Inflammatory macrophage treated with lipopolysaccharide for 4 hours (primary cell): ENCODE measurements at places on chromosomes 1 and 21.

DNA sequence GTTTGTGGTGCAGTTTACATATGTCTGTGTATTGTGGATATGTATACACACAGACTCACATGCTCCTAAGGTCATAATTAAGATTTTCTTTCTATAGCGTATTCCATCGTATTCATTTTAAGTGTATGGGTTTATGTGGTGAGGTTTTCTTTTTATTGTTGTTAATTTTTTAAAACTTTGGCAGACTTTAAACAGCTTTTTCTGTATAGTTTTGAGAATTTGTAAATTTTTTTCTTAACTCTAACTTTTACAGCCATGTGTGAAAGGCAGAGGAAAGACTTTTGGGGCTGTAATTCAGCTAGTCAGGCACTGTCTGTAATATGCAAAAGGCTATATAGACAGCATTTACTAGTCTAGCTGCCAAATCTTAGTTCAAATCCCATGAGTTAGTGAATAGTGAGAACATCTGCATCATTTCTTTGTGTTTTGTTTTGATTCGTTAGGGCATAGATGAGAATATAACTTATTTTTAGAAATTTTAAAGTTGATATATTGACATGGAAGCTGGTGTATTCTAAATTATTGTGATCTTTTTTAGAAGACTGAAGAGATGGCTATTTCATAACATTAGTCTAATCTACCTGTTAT is 2.3 kb downstream of the MAGI3 start:
- no peak for DNase-seq

DNA sequence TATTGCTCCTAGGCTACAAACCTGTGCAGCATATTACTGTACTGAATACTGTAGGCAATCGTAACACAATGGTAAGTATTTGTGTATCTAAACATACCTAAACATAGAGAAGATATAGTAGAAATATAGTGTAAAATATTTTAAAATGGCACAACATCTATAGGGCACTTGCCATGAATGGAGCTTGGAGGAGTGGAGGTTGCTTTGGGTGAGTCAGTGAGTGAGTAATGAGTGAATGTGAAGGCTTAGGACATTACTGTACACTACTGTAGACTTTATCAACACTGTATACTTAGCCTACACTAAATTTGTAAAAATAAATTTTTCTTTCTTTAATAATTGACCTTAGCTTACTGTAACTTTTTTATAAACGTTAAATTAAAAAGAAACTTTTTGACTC is 7.9 kb downstream of the LEFTY2 start:
- DNase-seq, result no peak

GRCh38 chr1:32870615-32871363 is at the start of gene FNDC5:
FNDC5 (minus strand) TSS chr1:32870912.
- no peak for DNase-seq

DNA sequence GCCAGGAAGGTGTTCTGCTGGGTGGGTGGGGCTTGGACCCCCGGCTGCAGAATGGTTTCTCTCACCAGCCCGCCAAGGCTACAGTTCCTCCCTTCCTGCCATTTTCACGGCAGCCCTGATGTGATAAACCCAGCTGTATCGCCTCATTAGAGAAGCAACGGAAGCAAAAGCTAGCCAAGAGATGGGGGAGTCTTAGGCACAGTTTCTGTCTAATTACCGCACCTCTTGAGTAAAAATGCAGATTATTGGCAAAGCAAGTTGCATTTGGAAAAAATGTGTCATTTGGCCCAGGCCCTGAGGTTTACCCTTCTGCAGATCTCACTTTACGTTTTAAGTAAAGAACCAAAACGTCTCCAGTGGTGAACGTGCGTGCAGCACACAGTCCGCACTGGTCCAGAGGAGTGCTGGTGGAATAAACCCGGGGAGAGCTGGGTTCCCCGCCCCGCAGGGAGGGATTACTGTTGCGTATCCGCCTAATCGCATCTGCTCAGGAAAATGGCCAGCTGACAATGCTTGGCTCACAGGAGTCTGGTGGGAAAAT is 109.9 kb downstream of the GALNT2 start:
- no peak for DNase-seq

- DNase-seq, result peak; percentile 75
These were observed 28.8 kb upstream of the PPP2R5A start for GRCh38 chr1:212256369-212256768.

DNA sequence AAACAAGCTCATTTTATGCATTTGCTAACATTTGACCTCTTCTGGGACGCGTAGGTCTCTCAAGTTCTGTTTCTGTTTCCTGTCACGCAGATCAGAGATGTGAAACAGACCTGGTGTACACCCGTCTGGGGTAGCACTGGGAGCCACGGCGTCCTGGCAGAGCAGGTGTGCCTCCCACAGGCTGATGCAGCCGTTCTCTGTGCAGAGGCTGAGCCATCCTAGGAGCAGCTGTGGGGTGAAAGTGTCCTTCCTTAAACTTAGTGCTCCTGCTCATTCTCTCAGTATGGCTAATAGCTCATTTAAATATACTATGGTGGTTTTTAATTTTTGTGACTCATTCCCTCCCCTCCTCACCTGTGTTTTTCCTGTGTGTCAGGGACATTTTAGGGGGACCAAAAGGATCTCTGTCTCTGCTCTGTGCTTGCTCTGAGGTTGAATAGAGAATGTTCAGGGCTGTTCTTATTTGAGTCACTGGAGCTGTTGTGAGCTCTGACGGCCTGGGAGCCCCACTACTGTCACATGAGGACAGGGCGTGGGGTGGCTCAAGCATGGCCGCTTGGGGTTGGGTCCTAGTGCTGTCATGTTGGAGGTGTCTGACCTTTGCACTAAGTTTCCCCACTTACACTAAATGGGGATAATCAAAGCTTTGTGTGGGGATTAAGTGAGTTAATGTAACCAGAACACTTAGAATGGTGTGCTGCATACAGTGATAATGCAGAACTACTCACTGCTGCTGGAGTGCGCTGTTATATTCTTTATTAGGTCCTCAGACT is 43.0 kb downstream of the GALNT2 start:
- DNase-seq, result peak; percentile 22

DNA sequence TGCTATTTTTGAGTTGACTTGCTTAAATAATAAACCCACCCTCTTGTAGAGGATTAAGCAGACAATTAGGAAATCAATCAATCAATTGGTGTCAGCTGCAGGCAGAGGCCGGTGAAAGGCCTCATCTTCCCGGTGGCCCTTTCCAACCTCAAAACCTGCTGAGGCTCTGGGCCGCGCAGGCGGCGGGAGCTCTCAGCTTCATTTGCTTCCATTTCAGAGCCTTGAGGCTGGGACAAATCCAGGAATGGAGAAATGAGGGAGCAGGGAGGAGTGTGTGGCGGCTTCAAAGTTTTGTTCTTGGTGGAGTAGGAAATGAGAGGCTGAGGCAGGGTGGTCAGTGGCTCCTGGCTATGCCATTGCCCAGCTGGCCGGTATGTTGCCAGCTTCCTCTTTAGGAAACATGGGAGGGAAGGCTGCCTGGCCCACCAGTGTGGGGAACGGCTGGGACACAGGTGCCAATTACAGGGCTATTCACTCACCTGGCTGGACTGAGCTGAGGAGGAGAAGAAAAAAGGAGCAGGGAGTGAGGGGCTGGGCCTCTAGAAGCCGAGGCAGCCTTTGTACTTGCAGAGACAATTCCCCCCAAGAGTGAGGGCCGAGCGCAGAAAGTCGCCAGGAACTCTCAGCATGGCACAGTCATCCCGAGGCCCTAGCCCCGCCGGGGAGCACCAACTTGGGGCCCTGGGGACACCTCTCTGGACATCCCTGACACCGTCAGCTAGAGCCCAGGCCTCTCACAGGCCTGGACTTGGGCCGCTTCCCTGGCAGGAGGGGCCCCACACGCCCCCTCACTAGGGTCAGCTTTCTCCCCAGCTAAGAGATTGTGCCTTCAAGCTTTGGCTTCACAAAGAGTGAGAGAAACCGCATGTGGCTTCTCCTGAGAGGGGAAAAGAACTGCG is 4.4 kb downstream of the POU3F1 start:
- DNase-seq, result no peak
